Hepatic stellate cell (primary cell): ENCODE measurements at places on chromosomes 2 and 18.

DNA sequence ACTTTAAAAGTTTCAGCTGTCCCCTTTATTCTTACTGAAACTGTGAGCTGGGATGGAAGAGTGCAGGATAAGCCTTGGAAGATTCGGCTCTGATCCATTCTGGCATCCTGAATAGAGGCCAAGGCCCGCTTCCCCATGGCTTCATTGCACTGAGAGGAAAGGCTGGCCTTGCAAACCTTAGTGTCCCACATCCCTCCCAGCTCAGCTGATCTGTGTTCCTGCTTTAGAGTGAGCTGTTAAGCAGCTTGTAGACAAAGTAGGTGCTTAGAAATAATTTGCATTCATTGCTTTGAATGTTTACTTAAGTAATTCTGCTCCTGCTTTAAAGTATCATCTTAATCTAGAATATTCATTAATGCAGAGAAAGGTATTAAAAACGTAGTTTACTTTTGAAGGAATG lies 169.6 kb upstream of the BOD1L2 start:
- no peak for DNase-seq

DNA sequence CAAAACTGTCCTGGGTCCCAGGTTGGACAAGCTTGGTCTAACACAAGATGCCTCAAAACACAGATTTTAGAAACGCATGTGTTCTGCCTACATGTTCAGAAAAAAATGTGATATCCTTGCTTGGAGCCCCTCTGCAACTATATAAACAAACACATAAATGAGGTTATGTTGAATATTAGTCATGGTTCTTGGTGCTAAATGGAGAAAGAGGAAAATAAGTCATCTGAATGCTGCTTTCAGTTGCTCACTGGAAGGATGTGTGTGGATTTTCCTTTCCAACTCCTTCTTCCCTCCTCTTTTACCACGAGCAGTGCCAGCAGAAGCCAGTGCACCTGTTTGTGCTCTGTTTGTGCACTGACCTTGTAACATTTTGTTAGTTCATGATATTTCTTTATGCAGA lies 85.3 kb downstream of the PIEZO2 start:
- no peak for DNase-seq

DNA sequence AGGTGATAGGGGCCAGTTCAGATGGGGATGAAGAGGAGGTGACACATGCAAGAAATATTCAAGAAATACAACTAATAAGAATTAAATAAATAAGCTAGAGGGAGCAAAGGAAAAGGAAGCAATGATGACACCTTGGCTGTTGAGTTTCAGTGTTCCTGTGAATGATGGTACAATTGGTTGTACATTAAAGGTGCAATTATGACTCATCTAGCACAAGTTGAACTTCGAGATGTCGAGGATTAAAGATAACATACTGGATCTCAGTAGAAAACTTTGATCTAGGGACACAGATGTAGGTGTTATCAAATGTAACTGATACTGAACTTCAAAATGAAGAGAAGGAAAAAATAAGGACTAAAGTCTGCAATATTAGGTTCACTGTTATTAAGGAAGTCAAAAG lies 760.6 kb upstream of the CHAC2 start:
- no peak for DNase-seq

DNA sequence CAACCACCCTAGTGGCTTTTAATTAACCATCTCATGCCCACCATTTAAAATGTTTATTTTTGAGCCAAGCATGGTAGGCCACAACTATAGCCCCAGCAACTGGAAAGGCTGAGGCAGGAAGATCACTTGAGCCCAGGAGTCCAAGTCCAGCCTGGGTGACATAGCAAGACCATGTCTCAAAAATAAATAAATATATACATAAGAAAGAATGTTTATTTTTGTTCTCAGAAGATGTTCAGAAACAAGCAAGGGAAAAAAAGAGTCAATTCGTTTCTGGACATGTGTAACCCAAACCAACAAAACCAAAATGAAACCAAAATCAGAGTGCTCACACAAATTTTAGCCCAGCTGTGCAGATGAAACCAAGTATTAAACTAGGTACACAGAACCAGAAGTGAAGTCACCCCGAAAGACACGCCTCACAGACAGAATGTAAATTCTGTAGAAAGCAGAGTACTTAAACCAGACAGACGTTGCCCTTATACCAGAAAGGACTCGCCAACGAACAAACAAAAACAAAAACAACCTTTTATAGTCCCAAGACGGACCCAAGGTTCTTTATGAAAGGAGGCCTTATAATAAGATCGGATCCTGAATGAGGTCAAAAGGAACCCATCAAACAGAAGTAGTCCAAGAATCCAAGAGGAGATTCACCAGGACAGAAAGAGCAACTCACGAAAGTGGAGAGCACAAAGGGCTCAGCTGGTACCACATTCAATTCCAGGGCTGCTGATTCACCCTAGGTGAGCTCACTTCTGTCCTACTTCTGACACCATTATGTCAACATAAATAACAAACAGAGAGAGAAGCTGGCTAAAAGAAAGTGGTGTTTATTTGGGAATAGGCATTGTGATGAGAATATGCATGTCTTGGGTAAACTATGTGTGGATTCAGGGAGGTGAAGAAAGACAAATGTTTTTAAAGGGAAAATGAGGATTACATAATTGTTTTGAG lies 31.8 kb upstream of the MTCL1 start:
- no peak for DNase-seq

DNA sequence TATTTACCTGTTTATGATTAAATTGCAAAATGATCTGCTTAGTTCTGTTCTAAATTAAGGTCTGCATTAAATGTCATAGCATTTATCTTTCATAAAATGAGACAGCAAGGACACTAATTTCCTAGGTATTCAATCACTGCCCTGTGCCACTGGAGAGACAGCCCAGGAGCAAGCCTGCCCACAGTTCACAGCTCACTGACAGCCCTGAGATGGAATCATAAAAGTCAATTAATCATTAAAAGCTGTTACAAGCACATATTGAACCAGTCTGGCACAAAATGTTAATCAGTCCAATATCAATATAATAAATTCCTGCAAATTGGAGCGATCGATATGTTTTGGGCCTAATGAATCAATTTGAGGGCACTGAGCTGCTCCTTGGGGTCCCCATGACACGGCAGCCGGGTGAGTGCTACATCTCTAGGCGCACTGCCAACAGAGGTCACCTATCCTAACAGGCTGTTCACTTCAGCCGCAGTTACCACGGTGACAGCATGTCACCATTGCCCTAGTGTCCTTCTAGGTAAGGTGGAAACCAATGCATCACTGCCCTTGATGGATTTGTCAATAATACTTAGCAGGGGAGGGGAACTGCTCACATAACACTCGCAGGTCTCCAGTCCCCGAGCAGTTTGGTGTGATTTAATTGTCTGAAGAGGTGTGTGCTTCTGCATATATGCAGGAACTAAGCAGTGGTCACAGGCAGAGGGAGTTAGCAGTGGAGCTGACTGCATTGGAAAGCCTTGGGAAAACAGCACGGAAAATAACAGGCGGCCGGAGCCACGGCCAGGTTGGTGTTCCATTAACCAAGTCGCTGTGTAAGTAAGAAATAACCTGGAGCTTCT lies 47.3 kb downstream of the POU3F3 start:
- DNase-seq = no peak

DNA sequence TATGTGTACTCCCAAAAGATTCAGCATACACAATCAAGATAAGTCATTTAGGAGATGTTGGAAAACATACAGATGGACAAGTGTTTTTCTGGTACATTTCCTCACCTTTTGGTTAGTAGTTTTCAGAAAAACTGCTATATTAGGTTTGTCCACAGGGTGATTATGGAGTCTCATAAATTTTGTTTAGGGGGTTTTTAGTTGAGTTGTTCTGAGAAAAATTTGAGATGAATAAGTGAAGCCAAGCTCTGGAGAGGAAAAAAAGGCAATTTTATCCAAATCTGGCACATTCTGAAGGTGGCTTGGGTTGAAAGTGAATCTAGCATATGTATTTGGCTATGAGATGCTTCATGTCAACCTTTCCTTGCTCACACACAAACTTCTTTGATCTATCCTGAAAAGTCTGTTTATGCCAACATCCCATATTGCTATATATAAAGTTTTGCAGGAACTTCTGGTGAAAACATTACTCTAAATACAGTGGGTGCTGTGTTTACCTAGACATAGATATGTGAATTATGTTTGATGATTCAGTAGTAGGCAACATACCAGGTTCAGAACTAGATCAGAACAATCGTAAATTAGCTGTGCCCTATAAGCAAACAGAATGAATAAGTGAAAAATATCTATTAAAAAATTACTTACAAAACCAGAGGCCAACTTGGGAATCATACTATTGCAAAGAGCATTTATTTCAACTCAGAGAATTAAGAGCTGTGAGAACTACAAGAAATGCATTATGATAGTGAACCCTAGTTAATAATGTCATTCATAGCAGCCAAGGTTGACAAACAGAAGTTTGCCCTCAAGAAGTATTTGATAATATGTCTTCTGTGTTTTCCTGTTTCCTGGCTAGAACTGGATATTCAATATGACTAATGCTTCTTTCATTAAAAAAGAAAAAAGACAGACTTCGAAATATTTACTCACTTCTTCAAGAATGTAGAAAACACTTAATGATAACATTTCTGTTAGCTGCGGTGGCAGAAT lies 552.0 kb downstream of the IRS1 start:
- no peak for DNase-seq

DNA sequence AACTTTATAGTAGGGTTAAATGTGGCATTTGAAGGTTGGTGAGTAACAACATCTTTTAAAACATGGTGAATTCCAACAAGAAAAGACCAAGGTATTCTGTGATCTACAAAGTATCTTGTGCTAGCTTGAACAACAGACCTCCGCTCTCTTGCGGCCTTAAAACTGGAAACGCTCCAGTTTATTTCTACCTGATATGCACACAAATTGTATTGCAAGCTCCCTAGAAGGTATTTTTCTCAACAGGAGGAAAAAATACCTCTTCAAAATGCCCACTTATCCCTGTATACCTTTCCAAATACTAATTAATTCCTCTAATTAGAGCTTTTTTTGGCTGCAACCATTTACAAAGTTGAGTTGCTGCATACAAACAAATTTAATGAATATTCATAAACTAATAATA lies 69.5 kb downstream of the KCNH7 start:
- no peak for DNase-seq

GRCh38 chr2:136118819-136119716 lies 1.1 kb upstream of the CXCR4 start:
- DNase-seq = no peak

DNA sequence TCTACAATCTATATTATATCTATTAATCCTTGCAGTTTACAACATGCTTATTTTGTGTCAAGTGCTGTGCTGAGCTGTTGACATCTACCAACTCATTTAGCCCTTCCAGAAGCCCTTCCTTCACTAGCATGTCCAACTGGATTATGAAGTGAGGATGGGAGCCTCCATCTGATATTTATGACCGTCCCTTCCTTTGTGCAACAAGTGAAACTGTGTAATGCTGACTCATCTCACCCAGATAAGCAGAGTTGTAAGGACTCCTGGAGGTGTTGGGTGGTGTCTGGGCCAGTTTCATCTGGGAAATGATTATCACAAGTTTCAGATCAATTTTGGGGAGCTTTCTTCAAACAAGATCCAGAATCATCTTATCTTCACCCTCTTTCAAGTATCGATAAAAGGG lies 156.6 kb upstream of the ETAA1 start:
- no peak for DNase-seq

DNA sequence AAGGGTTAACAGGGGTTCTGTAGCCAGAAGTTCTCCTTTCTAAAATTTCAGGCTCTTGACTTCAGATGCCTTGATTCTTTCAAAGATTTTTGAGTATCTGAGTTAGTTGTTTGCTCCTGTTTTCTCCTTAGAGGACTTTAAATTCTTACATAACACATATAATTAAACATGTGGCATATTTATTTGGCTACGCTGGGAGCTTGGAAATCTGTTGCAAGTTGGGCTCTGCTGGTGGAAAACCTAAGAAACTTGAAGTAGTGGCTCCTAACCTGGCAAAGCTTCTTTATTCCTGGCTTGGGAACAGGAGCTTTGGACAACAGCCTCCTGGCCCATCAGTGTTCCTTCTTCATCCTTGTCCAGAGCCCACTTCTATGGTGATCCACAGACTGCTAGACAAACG lies 72.6 kb downstream of the VIT start:
- no peak for DNase-seq

- no peak for DNase-seq
Measured at GRCh38 chr2:230944757-230945372, 19.8 kb upstream of the GPR55 start.

DNA sequence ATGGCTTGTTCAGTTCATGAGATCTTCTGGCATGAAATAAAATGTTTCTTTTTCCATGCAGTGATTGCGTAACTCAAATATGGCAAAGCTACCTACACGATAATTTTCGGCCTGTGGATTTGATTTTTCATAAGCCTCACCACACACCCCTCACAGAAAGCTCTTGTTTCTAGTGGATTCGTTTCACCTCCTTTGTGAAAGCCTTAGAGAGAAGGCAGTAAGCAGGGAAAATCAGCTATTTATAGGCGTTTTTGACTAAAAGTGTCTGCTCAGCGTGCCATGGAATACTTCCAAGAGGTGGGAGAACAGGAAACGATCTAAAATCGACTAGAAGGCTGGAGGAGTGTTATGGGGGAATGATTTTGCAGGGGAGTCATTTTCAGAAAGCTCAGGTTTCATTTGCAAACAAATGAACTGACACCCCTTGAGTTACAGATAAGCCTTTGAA lies 417.9 kb downstream of the TGIF1 start:
- no peak for DNase-seq

DNA sequence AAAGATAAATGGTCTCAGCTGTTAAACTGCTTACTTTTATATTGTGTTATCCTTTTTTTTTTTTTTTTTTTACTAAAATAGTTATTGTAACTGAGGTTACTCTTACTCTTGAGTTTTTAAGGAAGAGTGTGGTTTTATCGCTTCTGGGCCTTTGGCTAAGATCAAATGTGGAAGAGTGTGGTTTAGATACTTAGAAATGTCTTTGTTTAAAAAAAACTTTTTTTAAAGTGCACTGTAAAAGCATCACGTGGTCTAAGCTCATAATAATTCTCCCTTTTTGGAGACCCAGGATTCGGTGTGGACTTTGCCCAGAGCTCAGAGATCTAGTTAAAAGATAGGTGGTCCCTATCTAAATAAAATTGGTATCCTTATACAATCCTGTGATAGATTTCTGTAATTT lies 11.9 kb upstream of the OXER1 start:
- DNase-seq = no peak

GRCh38 chr2:67130531-67131256 lies 266.4 kb upstream of the ETAA1 start:
- DNase-seq = peak; percentile 9

- DNase-seq = no peak
Measured at GRCh38 chr2:68588589-68588988, 54.8 kb upstream of the PROKR1 start.

GRCh38 chr2:65057391-65058052 lies 1.3 kb downstream of the CEP68 start:
- no peak for DNase-seq

- peak; percentile 19 for DNase-seq
Measured at GRCh38 chr2:11995456-11995855, 249.0 kb downstream of the LPIN1 start.
